Kidney glomerular epithelial cell (primary cell): ENCODE measurements at places on chromosomes 16 and 17.

DNA sequence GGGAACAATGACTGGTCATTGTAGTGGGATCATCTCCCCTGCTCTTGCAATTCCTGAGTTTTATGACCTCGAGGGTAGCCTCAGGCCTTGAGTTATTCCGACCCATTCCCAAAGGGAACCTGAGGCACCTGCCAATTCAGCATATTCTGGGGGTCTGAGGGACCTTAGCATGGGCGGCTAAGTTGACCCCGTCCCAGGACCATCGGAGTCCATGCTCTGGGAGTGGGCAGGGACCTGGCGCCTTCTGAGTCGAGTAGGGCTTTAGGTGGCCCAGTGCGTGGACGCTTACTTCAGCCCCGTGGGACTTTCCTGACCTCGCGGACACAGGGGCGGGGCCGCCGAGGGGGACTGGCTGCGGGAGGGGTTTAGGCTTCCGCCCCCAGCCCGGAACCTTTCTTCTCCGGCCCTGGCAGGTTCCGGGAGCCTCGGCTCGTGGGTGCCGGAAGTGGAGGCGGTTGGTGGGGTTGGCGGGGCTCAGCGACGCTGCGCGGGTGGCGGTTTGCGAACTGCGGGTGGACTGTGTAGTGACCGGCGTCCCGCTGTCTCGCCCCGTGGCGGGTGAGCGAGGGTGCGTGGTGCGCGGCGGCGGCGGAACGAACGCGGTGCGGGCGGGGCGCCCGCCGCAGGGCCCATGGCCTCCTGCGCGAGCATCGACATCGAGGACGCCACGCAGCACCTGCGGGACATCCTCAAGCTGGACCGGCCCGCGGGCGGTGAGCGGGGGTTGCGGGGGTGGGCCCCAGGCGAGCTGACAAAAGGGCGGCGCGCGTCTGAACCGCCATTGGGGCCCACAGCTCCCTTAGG lies at the start of gene EDC4:
EDC4 (plus strand) TSS at position 422 of the 804 bp plus-strand sequence; CDS start at position 632, 210 bp downstream.
- peak; percentile 43 for DNase-seq

- no peak for DNase-seq
These were observed 1.3 kb upstream of the SLC46A1 start for GRCh38 chr17:28407130-28407973.

- peak; percentile 45 for DNase-seq
These were observed 155.7 kb downstream of the SOCS1 start for GRCh38 chr16:11100239-11100750.

GRCh38 chr17:34981538-34982241 lies 1.4 kb downstream of the LIG3 start:
- DNase-seq: peak; percentile 48

- peak; percentile 10 for DNase-seq
These were observed 21.9 kb upstream of the BCAR1 start for GRCh38 chr16:75273054-75273925.

- DNase-seq: no peak
These were observed 3.5 kb upstream of the RRAD start for GRCh38 chr16:66928702-66929388.

GRCh38 chr17:50518384-50519023 lies 10.3 kb downstream of the MYCBPAP start:
- DNase-seq: no peak

GRCh38 chr17:43547189-43547550 lies 1.0 kb upstream of the ETV4 start:
- DNase-seq: no peak

DNA sequence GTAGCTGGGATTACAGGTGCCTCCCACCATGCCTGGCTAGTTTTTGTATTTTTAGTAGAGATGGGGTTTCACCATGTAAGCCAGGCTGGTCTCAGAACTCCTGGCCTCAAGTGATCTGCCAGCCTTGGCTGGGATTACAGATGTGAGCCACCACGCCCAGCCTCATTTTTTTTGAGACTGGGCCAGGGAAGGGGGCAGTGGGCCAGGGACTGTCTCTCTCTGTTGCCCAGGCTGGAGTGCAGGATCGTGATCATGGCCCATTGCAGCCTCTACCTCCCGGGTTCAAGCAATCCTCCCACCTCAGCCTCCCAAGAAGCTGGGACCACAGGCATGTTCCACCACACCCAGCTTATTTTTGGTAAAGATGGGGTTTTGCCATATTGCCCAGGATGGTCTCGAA lies 16.0 kb downstream of the RSL1D1 start:
- DNase-seq: no peak

DNA sequence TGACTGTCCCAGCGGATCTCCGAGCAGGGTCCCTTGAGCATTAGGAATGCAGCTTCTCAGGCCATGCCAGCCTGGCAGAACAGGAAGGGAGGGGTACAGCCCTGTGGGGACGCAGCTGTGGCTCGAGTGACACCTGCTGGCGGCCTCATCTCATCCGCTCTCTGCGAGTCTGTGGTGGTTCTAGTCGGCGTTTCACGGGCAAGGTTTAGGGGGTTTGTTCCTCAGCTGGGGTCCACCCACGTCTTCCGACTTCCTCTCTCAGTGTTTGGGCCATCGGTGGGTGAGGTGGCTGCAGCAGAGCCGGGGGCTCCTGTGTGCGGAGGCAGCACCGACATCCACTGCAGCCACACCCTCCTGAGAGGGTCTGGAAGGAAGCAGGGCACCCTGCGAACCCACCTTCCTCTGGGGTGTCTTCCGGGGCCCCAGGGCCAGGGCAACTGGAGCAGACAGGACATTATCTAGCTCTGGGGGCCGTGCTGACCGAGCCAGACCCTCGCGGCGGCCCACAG lies 33.3 kb downstream of the JPH3 start:
- DNase-seq: peak; percentile 39

- DNase-seq: no peak
These were observed 8.5 kb downstream of the PRSS27 start for GRCh38 chr16:2711370-2712062.

- DNase-seq: no peak
These were observed 8.0 kb downstream of the CASKIN1 start for GRCh38 chr16:2188395-2188794.

GRCh38 chr17:76431509-76431908 lies 21.4 kb downstream of the UBE2O start:
- DNase-seq: no peak

DNA sequence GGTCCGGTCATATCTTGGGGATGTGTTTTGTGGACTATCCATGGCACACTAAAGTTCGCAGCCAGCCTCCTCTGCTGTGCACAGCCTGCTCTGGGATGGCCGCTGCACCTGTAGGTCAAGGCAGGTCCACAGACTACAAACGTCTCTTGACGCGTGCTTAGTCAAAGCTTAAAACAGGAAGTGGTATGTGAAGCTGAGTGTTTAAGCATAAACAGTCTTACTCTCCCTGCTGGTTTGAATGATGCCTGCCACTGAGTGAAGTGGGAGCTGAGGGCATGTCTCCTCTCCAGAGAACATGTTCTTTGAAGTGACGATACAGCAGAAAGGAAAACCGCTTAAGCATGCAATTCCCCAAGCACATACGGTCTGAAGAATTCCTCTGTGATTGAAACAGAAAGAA lies 365.6 kb downstream of the SLC39A11 start:
- peak; percentile 19 for DNase-seq

DNA sequence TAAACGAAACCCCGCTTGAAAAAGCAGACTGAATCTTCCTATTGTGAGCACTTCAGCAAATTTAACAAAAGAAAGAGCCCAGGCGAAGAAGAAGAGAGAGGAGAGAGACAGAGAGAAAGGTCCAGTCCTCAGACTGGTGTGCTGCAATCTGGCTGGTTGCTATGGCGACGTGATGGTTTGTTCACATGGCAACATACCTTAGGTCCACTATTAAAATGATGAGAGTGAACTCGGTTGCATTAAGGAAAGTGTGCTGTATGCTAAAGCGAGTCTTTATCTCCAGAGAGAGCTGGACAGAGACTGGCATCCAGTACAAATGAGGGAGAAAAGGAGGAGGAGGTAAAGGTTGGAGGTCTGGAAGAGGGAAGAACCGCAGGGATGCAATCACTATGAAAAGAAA lies 271.8 kb upstream of the ZFHX3 start:
- no peak for DNase-seq

- no peak for DNase-seq
These were observed 85.7 kb downstream of the NCOR1 start for GRCh38 chr17:16129441-16130205.

- no peak for DNase-seq
These were observed 25.7 kb downstream of the SLFN12 start for GRCh38 chr17:35406568-35406967.

- DNase-seq: no peak
These were observed 35.8 kb upstream of the NF1 start for GRCh38 chr17:31058976-31059375.

- no peak for DNase-seq
These were observed 36.1 kb downstream of the KCNJ2 start for GRCh38 chr17:70205401-70205800.

- no peak for DNase-seq
These were observed 126.9 kb upstream of the AXIN2 start for GRCh38 chr17:65688307-65688706.

DNA sequence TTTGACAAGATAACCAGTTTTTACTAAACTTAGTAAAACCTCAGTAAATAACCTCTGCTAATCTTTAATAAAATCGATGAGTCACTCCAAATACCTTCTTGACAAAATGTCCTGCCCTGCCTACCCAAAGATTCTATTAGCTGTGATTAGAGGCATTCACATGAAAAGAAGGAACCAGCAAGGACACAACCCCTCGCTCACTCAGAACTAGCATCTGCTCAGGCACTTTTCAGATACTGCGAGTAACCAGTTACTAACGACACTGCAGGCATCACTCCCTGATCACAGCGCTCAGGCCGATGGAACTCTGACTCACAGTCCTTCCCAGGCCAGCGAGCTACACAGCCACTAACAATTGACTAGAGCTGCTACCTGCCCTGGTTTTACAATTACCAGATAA lies 24.3 kb downstream of the PELP1 start:
- peak; percentile 87 for DNase-seq

- DNase-seq: peak; percentile 23
These were observed 44.9 kb upstream of the DNAJA2 start for GRCh38 chr16:47018223-47018891.

DNA sequence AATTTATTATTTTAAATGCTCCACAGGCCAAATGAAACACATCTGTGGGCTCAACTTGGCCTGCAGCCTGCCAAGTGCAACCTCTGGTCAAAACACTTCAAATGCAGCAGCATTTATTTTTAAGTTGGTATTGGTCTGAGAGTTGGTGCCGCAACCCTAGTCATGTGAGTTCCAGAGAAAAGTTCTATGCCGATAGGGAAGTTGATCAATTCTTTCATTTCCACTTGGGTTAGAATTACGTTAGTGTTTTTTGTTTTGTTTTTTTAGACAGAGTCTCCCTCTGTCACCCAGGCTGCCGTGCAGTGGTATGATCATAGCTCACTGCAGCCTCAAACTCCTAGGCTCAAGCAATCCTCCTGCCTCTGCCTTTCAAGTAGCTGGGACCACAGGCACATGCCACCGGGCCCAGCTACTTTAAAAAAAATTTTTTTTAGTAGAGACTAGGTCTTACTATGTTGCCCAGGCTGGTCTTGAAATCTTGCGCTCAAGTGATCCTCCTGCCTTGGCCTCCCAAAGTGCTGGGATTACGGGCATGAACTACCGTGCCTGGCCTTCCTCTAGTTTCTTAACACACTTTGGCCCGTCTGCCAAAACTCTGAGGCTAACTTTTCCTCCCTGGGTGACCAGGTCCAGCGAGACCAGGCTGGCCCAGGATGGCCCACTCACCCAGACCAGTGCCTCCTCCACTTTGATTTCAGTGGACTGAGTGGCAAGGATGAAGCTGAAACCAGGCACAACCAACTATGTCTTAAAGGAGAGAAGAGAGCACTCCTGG lies 221.1 kb downstream of the MRTFB start:
- no peak for DNase-seq

DNA sequence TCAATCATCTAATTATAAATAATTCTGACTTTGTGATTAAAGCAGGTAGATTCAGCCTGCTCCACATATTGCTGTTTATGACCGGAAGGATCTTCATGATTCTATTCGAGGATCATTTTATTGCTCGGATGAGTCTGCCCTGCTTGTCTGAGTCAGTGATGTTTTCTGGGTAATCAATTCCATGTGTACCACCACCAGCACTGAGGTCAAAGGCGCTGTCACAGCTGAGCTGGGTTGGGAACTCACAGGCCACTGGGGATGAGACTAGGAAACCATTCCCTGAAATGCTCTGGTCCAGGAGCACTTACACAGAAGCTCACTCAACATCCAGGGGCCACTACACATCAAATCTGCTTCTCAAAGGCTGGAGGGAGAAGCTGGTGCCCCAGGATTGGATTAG lies 30.4 kb upstream of the ERN1 start:
- DNase-seq: no peak

DNA sequence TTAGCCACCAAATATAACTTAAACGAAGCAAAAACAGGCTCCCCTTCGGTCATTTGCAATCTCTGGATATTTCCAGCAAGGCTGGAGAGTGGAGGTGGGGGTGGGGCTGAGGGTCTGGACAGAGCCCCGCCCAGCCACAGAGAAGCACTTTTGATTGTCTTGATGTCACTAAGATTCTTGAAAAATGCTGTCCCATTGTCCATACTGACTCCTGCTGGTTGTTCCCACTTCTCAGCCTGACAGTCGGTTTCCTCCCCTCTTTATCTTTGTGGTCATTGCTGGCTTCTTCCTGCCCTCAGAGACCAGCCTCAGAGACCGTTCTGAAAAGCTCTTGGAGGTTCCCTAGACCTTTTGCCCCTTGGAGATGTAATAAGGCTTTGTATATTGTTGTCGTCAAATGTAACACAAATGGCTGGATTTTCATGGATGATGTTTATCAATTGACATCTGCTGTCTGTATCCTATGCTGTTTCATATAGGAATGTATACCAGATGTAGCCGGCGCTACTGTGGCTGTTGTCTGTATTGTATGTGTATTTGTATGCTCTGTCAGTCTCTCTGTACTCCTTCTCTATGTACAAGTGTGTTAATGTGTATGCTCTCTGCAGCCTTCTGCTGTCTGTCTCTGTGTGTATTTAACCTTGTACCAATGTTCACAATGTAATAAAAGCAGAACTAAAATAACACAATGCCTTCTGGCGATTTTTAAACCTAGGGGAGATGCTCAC lies 94.8 kb upstream of the DNAH9 start:
- DNase-seq: no peak

DNA sequence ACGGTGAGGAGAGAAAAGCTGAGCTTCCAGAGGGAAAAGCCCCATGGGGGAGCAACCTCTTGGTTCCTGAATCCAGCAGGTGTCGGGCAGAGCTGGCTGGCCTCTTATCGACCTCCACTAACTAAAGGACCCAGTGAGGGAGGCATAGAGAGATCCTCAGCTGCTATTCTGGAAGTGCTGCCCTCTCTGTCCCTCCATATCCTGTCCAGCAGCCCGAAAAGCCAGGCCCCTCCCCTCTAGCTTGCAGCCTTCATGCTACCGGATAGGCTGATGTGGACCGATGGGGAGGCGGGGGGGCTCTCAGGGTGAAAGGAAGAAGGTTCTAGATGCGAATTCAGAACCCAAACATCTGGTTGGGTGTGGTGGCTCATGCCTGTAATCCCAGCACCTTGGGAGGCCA lies 24.9 kb downstream of the MXRA7 start:
- DNase-seq: no peak

- DNase-seq: no peak
These were observed 9.3 kb upstream of the IL21R start for GRCh38 chr16:27392671-27393070.

DNA sequence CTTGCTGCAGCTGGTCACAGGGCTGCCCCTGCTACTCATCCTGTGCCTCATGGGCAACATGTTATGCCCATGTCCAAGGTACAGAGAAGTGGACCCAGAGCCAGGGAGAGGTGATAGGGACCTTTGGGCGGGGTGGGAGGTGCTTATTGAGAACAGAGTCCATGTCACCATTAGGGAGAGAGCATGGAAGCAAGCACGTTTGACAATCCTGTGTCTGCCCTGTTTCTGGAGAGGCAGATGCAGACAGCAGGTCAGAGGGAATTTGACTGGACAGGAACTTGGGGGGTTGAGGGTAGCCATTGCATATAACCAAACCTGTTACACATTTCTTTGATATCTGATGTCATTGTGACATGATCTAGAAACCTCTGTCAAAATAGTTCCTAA lies 14.3 kb upstream of the ARL4D start:
- no peak for DNase-seq
